ENCODE measurements at places on chromosomes 16 and 17.

- no peak for DNase-seq
These were observed 58.5 kb downstream of the ATP2C2 start for GRCh38 chr16:84426804-84427203.

GRCh38 chr17:55275894-55276804 lies 11.4 kb downstream of the HLF start:
- DNase-seq, result no peak

GRCh38 chr16:8963010-8963820 lies 491 bp downstream of the USP7 start:
- no peak for DNase-seq

GRCh38 chr17:71360301-71360700 lies 760.5 kb upstream of the SOX9 start:
- no peak for DNase-seq

GRCh38 chr16:71460236-71460635 lies 1.8 kb downstream of the ZNF23 start:
- DNase-seq, result no peak

DNA sequence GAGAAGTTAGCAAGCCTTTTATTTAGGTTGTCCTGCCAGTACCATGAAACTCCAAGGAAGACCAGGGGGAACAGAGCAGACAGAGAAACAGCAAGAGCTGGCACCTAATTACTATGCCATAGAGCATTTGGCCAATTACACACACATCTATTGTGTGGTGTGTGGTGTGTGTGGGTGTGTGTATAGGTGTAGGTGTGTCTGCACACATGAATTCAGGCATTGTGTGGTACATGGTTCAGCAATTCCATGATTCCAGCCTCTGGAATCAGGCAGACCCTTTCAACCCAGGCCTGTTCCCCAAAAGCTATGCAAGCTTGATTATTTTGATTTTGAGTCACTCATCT lies 25.7 kb downstream of the IQCK start:
- DNase-seq, result no peak

DNA sequence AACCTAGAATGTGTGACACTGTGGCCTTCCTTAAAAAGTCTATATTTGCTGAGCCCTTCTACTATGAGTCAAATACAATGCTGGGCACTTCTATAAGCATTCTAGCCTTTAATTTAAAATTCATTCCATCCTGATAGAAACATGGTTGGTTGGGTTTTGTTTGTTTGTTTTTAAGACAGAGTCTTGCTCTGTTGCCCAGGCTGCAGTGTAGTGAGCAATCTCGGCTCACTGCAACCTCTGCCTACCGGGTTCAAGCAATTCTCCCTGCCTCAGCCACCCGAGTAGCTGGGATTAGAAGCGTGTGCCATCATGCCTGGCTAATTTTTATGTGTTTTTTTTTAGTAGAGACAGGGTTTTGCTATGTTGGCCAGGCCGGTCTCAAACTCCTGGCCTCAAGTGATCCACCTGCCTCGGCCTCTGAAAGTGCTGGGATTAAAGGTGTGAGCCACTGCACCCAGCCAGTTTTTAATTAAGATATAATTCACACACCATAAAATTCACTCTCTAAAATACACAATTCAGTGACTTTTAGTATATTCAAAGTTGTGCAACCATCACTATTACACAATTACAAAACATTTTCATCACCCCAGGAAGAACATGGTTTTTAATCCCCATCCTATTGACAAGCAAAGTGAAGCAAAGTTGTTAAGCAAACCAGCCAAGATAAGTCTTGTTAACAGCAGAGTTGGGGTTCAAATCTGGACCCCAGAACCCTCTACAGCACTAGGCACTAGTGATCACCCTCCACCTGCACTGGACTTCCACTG lies 42.8 kb downstream of the CMTM4 start:
- DNase-seq, result no peak

DNA sequence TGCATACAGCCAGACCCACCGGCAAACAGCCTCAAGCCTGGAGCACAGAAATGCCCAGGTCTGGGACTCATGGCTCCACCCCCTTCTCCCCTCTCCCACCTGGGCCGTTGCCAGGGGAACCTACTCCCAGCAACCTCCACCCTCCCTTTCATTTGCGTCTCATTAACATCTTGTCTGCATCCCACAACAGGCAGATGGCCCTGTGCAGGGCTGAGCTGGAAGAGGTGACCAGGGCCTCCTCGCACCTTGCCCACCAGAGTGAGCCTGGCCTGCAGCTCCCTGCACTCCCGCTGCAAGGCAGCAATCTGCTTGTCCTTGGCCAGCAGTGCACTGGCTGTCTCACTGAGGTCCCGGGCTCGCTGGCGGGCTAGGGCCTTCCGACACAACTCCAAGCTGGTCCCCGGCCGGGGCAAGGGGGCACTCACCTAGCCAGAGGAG lies 3.3 kb downstream of the TSPOAP1 start:
- no peak for DNase-seq

DNA sequence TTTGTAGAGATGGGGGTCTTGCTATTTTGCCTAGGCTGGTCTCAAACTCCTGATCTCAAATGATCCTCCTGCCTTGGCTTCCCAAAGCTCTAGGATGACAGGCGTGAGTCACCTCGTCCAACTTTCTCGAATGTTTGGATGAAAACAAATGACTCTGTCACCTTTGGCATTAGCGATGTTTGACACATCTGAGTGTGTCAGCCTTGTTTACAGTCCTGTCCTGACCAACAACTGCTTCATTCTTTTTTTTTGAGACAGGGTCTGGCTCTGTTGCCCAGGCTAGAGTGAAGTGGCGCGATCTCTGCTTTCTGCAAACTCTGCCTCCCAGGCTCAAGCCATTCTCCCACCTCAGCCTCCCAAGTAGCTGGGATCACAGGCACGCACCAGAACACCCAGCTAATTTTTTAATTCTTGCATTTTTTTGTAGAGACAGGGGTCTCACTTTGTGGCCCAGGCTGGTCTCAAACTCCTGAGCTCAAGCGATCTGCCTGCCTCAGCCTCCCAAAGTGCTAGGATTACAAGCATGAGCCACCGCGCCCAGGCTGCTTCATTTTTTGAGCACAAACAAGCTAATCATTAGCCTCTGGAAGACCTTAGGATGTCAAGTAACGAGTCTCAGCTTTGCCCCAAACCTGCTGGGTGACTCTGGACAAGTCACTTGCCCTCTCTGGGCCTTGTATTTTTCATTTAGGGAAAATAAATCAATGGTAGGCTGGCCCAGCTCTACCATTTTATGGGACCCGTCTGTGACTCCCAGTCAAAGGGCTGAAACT lies 7.4 kb downstream of the MYH11 start:
- DNase-seq, result no peak

GRCh38 chr16:1163567-1164055 lies 10.7 kb downstream of the CACNA1H start:
- no peak for DNase-seq

- no peak for DNase-seq
These were observed 36.1 kb upstream of the ALOX12 start for GRCh38 chr17:6959700-6960099.

GRCh38 chr17:39069114-39069756 lies 82.2 kb downstream of the PLXDC1 start:
- DNase-seq, result no peak

- no peak for DNase-seq
These were observed 159.6 kb downstream of the PRKCA start for GRCh38 chr17:66462010-66462409.

- DNase-seq, result no peak
These were observed 785 bp downstream of the UBALD1 start for GRCh38 chr16:4613636-4614570.

DNA sequence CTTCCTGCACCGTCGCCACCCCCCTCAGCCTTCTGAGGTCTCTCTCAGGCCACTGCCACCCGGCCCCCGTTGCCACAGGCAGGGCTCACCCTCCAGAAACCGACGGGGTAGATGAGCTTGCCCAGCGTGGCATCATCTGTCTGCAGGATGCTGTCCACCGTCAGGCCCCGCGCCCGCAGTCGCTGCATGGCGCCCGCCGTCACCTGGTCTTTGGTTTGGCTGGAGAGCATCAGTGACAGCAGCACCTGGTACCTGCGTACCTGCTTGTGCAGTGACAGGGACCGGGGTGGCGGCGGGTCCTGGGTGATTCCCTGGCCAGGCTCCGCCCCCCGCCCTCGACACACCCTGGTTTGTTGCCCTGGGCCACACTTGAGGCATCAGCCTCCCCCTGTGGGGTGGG lies 3.1 kb downstream of the NTHL1 start:
- no peak for DNase-seq

GRCh38 chr17:34413443-34414119 lies 50.5 kb upstream of the CCL1 start:
- DNase-seq, result no peak
